CD4-positive, alpha-beta memory T cell (primary cell): ENCODE measurements at places on chromosomes 3 and 15.

DNA sequence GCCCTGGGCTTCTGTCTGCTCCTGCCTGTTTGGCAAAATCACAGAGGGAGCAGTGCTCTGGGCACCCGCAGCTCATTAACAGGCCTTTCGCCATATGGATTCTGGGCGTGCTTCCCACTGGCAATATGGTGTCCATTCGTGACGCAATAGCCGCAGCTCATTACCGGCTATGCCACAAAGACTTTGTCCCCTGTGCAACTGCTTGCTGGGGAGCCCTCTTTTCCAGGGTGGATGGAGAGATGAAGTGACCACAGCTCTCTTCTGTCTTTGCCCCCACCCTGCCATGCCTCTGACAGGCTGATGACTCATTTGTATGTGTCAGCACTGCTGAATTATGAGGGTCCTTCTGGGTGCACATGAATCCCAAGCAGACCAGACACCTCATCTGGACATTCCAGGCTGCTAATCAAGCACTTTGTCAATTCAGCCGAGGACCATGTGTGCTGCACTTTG, 214.3 kb upstream of the FEZF2 start:
- no peak overlapping the region for H3K4me3 ChIP-seq
- no peaks in the 10 kb centered on the region for H3K36me3 ChIP-seq
- H3K27ac ChIP-seq = no peak overlapping the region
- H3K27me3 ChIP-seq = no peaks in the 10 kb centered on the region

- H3K27me3 ChIP-seq = no peaks in the 10 kb centered on the region
- no peaks in the 10 kb centered on the region for H3K36me3 ChIP-seq
- H3K4me1 ChIP-seq = no peaks in the 10 kb centered on the region
- no peak overlapping the region for H3K4me3 ChIP-seq
- no peak for DNase-seq
Measured at GRCh38 chr3:127005864-127006500, 23.1 kb downstream of the PLXNA1 start.

- H3K36me3 ChIP-seq = peaks cover 23% of the 10 kb centered on the region
- H3K27ac ChIP-seq = peak within 1 kb of the TSS; percentile 94
- DNase-seq = peak; percentile 98
- peaks cover 37% of the 10 kb centered on the region for H3K4me1 ChIP-seq
- no peaks in the 10 kb centered on the region for H3K27me3 ChIP-seq
Measured at GRCh38 chr3:23916886-23917678, at the start of the genes NKIRAS1 and RPL15. TSS of gene NKIRAS1 (minus strand) at chr3:23916990. CDS start at chr3:23910904, 6,086 bp downstream. TSS of gene RPL15 (plus strand) at chr3:23917132. CDS start at chr3:23917860, 728 bp downstream.

- peaks cover 16% of the 10 kb centered on the region for H3K27me3 ChIP-seq
- no peak overlapping the region for H3K27ac ChIP-seq
- DNase-seq = no peak
- H3K4me3 ChIP-seq = no peak overlapping the region
- no peaks in the 10 kb centered on the region for H3K36me3 ChIP-seq
Measured at GRCh38 chr3:53498806-53499641, 4.6 kb downstream of the CACNA1D start.

GRCh38 chr3:138862531-138862923, 27.8 kb upstream of the PIK3CB start:
- H3K4me3 ChIP-seq = no peak overlapping the region
- H3K36me3 ChIP-seq = no peaks in the 10 kb centered on the region
- H3K27me3 ChIP-seq = no peaks in the 10 kb centered on the region

- H3K4me3 ChIP-seq = no peak overlapping the region
- H3K36me3 ChIP-seq = no peaks in the 10 kb centered on the region
- no peaks in the 10 kb centered on the region for H3K27me3 ChIP-seq
- H3K27ac ChIP-seq = no peak overlapping the region
- H3K4me1 ChIP-seq = no peaks in the 10 kb centered on the region
Measured at GRCh38 chr3:34212656-34213055, 414.2 kb downstream of the PDCD6IP start.

DNA sequence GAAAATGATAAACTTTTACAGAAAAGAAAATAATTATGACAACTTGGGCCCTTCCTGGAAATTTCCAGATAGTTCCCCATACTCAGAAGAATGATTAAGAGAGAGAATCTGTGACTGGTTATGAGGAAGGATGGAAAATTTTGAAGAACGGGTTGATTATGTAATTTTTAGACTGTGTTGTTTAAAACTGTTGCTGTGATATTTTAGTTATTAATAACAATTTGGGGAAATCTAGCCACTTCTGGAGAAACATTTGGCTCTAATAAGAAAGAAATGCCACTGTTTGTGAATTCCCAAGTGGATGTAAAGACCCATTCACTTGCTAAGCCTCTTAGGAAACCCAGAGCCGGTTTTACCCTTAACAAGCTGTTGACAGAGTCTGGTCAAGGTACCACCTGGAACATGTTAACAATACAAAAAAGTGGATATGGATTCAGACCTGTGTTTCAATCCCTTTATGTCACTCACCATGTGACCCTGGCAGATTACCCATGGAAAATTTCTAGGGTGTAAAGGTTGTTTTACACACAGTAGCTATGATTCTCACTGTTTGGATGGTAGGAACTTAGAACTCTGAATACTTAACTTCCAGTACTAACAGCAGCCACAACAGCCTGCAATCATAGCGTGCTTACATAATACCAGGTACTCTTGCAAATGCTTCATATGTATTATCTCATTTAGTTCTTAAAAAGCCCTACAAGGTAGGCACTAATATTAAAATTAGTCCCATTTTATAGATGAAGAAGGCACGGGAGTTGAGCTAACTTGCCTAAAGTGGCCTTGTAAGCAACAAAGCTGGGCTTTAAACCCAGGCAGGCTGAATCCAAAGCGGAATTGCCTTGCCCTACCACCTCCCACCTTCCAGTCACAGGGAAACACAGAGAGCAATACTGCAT, 32.0 kb downstream of the ZBTB38 start:
- peaks cover 8% of the 10 kb centered on the region for H3K36me3 ChIP-seq
- H3K27me3 ChIP-seq = no peaks in the 10 kb centered on the region
- no peak overlapping the region for H3K4me3 ChIP-seq
- peak overlapping the region; percentile 32 for H3K27ac ChIP-seq
- no peak for DNase-seq

DNA sequence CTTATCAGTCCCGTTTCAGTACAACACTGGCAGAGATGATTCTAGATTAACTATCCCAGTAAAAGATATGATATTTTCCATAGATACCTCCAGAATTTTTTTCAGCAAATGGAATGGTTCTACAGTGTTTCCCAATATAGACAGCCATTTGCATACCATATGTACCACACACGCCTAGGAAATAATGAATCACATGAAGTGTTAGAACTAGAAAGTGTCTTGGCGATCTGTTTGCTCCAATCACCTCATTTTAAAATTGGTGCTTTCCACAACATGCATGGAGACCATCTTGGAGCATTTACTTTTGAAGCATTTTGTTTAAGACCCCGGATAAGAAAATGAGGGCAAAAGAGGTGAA, 2.0 kb downstream of the C2CD4A start:
- DNase-seq = no peak
- H3K36me3 ChIP-seq = no peaks in the 10 kb centered on the region
- H3K4me1 ChIP-seq = peaks cover 19% of the 10 kb centered on the region
- H3K27ac ChIP-seq = no peak overlapping the region
- H3K4me3 ChIP-seq = no peak overlapping the region

GRCh38 chr3:165846056-165846455, 8.8 kb upstream of the BCHE start:
- no peak overlapping the region for H3K4me3 ChIP-seq
- no peaks in the 10 kb centered on the region for H3K36me3 ChIP-seq

DNA sequence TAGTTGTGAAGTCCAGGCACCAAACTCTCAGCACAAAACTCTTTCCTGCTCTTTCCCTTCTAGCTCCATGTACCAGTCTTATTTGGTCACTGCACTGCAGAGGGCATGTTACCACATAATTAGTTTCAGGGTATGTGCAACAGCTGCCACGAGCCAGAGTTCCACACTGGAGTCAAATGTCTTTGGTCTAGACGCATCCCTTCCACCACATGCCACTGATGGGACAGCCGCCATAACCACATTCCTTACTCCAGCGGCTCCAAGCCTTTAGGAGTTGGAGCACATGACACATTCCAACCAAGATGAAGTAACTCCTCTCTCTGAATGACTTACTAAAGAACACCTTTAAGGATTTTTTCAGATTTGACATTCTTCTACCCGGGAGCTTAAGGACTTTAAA, 153.4 kb downstream of the ERC2 start:
- no peak overlapping the region for H3K4me3 ChIP-seq
- H3K36me3 ChIP-seq = no peaks in the 10 kb centered on the region

DNA sequence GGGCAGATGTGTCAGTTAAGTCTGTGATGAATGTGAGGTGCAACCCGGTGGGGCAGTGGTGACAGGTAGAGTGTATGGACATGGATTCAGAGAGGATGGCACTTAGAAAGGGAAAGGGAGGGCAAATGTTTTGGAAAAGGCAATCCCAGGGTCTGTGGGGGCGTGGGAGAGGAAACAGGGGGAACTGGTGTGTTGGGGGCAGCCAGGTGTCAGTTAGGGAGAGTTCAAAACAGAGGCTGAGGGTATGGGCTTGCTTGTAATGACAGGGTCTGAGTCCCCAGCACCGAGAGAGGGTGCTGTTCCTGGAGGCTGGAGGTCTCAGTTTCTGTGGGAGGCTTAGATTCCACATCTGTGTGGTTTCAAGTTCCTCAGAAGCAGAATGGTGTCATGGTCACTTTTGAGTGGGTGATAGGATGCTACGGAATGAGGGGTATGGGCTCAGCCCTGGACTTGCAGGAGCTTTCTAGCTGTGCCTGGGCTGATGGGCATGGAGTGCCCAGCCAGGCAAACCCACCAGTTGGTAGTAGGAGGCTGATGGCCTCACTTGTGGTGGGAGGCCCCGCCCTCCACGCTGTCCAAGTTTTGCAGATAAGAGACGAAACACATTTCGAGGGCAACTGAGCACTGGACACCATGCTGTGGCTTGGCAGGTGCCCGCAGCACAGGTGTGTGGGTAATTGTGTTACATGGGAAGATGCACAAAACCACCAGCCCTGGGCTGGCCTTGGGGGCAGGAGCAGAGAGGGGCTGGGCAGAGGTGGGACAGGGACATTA, 209.4 kb downstream of the RPLP1 start:
- no peaks in the 10 kb centered on the region for H3K4me1 ChIP-seq
- H3K27ac ChIP-seq = no peak overlapping the region
- no peaks in the 10 kb centered on the region for H3K27me3 ChIP-seq
- DNase-seq = no peak
- H3K4me3 ChIP-seq = no peak overlapping the region

DNA sequence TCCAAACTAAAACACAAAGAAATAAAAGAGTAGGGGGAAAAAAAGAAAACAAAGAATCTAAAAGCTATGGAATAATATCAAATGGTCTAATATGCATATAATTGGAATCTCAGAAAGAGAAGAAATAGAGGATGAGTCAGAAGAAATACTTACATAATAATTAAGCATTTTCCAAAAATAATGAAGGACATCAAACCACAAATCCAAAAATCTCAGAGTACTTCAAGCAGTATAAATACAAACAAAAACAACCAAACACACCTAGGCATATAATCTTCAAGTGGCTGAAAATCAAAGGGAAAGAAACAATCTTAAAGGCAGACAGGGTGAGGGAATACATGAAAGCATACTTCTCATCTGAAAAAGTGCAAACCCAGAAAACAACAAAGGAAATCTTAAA, 46.3 kb downstream of the MYLK start:
- no peaks in the 10 kb centered on the region for H3K36me3 ChIP-seq
- H3K27ac ChIP-seq = no peak overlapping the region
- no peak for DNase-seq
- H3K4me1 ChIP-seq = no peaks in the 10 kb centered on the region

DNA sequence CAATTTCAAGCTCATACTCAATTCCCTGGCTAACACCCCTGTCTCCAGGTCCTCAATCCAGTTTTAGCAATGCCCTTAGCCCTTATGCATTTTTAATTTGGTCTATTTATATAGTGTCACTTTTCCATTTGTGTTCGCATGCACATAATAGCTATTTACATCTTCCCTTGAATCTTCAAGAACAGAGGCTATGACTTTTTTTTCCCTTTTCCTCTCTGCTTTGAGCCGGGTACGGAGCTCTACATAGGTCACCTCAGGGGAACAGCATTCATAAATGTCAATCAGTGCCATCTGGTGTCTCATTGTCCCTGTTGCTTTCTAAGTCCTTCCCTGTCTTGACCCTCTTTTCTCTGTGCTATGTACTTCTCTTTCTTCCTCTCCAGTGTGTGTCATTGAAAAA, 26.5 kb upstream of the ACTC1 start:
- no peaks in the 10 kb centered on the region for H3K36me3 ChIP-seq
- no peaks in the 10 kb centered on the region for H3K4me1 ChIP-seq
- H3K27ac ChIP-seq = no peak overlapping the region
- no peak for DNase-seq
- H3K27me3 ChIP-seq = no peaks in the 10 kb centered on the region
- H3K4me3 ChIP-seq = no peak overlapping the region

DNA sequence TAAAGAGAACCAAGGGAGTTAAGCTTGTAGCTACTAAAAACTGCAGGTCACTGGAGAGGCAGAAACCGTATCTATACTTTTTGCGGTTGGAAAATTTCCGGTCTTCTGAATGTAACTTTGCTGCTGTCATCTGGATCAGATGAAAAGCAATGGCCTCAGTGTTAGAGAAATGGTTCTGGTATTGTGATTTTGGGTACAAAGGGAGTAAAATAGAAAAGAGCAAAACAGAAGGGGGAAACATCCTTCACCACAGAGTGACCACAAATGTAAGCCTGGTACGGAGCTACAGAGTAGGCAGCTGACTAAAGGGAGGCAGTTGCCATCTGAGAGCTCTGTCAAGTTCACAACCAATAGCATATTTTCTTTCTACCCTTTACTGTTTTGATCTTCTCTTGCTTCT, 5.6 kb downstream of the CD96 start:
- peaks cover 90% of the 10 kb centered on the region for H3K4me1 ChIP-seq
- H3K4me3 ChIP-seq = peak overlapping the region; percentile 20
- no peaks in the 10 kb centered on the region for H3K27me3 ChIP-seq
- H3K36me3 ChIP-seq = peaks cover 5% of the 10 kb centered on the region
- H3K27ac ChIP-seq = peak overlapping the region; percentile 89

DNA sequence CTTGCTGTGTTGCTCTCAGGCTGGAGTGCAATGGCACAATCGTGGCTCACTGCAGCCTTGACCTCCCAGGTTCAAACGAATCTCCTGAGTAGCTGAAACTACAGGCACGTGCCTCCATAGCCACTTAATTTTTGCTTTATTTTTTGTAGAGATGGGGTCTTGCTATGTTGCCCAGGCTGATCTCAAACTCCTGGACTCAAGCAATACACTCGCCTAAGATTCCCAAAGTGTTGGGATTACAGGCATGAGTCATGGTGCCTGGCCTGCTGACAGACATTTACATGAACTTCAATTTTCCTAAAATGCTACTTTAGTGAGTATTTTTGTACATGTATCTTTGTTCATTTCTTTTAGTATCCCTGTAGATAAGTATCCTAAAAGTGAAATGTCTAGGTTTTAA, 132.3 kb downstream of the SUCLG2 start:
- no peak overlapping the region for H3K4me3 ChIP-seq
- peaks cover 17% of the 10 kb centered on the region for H3K36me3 ChIP-seq
- no peak for DNase-seq

DNA sequence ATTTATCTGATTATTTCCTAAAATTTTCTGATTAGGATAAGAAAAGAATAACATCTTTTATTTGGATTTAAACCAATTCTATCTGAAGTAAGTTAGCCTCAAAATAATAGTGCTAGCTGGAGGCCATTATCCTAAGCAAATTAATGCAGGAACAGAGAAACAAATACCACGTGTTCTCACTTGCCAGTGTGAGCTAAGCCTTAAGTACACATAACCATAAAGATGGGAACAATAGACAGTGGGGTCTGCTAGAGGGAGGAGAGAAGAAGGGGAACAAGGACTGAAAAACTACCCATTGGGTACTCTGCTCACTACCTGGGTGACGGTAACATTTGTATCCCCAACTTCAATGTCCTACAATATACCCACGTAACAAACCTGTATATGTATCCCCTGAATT, 31.3 kb upstream of the LYSMD4 start:
- no peaks in the 10 kb centered on the region for H3K36me3 ChIP-seq
- no peaks in the 10 kb centered on the region for H3K27me3 ChIP-seq
- no peaks in the 10 kb centered on the region for H3K4me1 ChIP-seq
- no peak for DNase-seq
- no peak overlapping the region for H3K4me3 ChIP-seq
- no peak overlapping the region for H3K27ac ChIP-seq
